ENCODE measurements at places on chromosomes 12 and 14. TPM values are rescaled to one million over a fixed set of nuclear protein-coding genes. Genes with fewer than 3 reads are reported as not detected.
A peak's percentile ranks its signal among the peaks of the same experiment; 100 is the strongest.

- H3K27ac ChIP-seq: peak overlapping the region; percentile 64
- H3K27me3 ChIP-seq: no peaks in the 10 kb centered on the region
- no peak for DNase-seq
- H3K36me3 ChIP-seq: no peaks in the 10 kb centered on the region
- no peak overlapping the region for H3K4me3 ChIP-seq
These were observed 483.9 kb downstream of the ZFP36L1 start for GRCh38 chr14:68308726-68309520.

- no peaks in the 10 kb centered on the region for H3K27me3 ChIP-seq
- peaks cover 67% of the 10 kb centered on the region for H3K4me1 ChIP-seq
- H3K36me3 ChIP-seq: no peaks in the 10 kb centered on the region
- no peak overlapping the region for H3K4me3 ChIP-seq
- DNase-seq: no peak
- no peak overlapping the region for H3K27ac ChIP-seq
These were observed 359.5 kb downstream of the CACNA1C start for GRCh38 chr12:2412305-2412643.

DNA sequence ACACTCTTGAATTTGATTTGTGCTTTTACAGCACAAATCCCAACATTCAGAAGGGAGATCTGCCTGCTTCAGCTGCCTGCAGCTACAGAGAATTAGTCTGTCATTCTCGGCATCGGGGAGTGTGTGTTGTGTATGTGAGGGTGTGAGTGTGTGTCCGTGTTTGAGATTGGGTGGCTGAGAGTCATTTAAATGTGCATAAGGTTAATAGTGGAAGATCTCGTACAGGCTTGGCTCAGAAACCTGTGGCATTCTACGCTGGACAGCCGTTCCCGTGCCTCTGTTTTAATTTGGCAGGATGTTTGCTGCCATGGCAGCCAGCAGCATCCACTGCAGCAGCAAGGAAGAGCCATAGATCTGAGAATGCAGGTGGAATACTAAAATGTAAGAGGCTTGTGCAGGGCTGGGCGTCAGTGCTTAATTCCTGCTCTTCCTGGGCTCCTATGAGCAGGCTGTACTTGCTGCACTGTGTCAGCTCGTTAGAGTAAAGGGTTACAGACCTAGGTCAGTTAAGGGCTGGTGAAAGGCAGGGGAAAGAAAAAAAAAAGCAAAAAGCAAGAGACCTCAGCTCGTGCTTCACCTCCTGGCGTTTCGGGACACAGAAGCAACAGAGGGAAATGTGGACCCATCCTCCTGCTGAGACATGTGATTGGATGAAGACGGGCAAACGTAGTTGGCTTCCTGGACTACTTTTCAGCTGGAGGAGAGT is 205.4 kb downstream of the NAV3 start:
- H3K36me3 ChIP-seq: no peaks in the 10 kb centered on the region
- no peaks in the 10 kb centered on the region for H3K27me3 ChIP-seq
- H3K4me3 ChIP-seq: no peak overlapping the region
- no peak for DNase-seq
- H3K4me1 ChIP-seq: no peaks in the 10 kb centered on the region
- H3K27ac ChIP-seq: no peak overlapping the region

DNA sequence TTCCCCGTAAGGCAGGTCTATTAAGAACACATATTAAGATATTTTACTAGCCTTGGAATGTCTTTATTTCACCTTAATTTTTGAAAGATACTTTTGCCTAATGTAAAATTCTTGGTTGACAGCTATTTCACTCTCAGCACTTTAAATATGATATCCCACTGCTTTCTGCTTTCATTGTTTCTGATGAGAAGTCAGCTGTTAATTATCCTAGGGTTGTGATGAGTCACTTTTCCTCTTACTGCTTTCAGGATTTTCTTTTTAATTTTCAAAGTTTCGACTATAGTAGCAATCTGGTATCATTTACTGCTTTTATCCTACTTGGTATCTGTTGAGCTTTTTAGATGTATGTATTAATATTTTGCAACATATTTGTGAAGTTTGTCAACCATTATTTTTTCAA is 578.9 kb upstream of the ATP2B1 start:
- H3K36me3 ChIP-seq: no peaks in the 10 kb centered on the region
- H3K27ac ChIP-seq: no peak overlapping the region
- H3K27me3 ChIP-seq: no peaks in the 10 kb centered on the region
- no peak for DNase-seq
- no peak overlapping the region for H3K4me3 ChIP-seq
- peaks cover 6% of the 10 kb centered on the region for H3K4me1 ChIP-seq

DNA sequence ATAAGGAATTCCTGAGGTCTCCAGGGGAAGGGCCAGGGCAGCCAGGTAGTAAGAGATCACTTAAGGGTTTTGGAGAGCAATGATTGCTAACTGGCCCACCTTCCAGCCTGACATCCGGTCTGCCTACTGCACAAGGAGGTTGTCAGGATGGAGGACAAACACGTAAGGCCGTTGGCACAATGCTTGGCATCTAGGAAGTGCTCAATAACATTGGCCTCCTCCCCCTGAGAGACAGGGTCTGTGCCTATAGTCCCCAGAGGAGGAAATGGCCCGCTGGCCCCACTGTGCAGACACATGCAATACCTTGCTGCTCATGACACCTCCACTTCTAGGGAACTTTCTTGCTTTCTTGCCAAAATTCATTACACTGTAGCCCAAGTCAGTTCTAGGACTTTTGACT is 73.2 kb downstream of the NTF3 start:
- no peak overlapping the region for H3K27ac ChIP-seq
- peaks cover 8% of the 10 kb centered on the region for H3K27me3 ChIP-seq
- no peak overlapping the region for H3K4me3 ChIP-seq
- peaks cover 18% of the 10 kb centered on the region for H3K4me1 ChIP-seq

GRCh38 chr12:42326541-42327226 is 717 bp downstream of the PPHLN1 start:
- H3K4me1 ChIP-seq: peaks cover 28% of the 10 kb centered on the region
- H3K36me3 ChIP-seq: peaks cover 5% of the 10 kb centered on the region
- DNase-seq: no peak
- peak overlapping the region; percentile 91 for H3K27ac ChIP-seq
- H3K27me3 ChIP-seq: no peaks in the 10 kb centered on the region
- peak overlapping the region; percentile 68 for H3K4me3 ChIP-seq

DNA sequence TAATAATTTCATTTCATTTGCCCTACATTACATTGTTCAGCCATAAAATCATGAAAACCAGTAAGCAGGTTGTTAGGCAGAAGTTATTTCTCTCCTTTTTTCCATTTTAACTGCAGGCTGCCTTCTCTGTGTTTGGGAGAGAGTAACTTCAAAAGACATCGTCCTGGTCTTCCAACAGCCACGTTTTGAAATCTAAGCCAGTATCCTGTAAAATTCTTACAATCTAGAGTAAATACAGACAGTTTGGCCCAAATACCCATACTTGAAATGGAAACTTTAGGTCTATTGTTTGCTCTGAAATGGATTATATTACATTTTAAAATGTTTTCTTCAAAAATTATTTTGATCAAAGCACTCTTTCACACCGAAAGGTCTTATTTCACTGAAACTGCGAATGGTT is 66.1 kb upstream of the SLCO1C1 start:
- H3K27ac ChIP-seq: no peak overlapping the region
- H3K36me3 ChIP-seq: no peaks in the 10 kb centered on the region
- no peaks in the 10 kb centered on the region for H3K27me3 ChIP-seq
- peaks cover 21% of the 10 kb centered on the region for H3K4me1 ChIP-seq
- DNase-seq: no peak
- H3K4me3 ChIP-seq: no peak overlapping the region

DNA sequence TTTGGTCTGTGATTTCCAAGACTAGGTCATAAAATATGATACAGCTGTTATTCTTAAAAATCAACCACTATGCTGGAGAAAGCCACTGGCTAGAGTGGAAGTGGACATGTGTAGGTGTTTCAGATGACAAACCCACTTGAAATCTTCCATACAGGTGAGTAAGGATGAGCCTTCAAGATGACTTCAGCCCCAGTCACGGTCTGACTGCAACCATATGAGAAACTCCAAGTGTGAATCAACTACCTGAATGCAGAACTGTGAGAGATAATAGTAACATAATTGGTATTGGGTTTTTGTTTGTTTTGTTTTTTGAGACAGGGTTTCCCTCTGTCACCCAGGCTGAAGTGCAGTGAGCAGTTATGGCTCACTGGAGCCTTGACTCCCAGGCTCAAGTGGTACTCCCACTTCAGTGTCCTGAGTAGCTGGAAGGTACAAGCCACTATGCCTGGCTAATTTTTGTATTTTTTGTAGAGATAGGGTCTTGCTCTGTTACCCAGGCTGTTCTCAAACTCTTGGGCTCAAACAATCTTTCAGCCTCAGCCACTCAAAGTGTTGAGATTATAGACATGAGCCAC is 273.3 kb upstream of the LRIG3 start:
- no peak overlapping the region for H3K27ac ChIP-seq
- no peak overlapping the region for H3K4me3 ChIP-seq
- no peaks in the 10 kb centered on the region for H3K36me3 ChIP-seq
- DNase-seq: no peak
- H3K27me3 ChIP-seq: peaks cover 3% of the 10 kb centered on the region
- H3K4me1 ChIP-seq: no peaks in the 10 kb centered on the region

- no peaks in the 10 kb centered on the region for H3K36me3 ChIP-seq
- H3K27ac ChIP-seq: no peak overlapping the region
- no peaks in the 10 kb centered on the region for H3K27me3 ChIP-seq
- no peaks in the 10 kb centered on the region for H3K4me1 ChIP-seq
- no peak for DNase-seq
- no peak overlapping the region for H3K4me3 ChIP-seq
These were observed 17.0 kb downstream of the PSEN1 start for GRCh38 chr14:73153272-73153671.

- peaks cover 60% of the 10 kb centered on the region for H3K36me3 ChIP-seq
- DNase-seq: no peak
- H3K4me1 ChIP-seq: peaks cover 19% of the 10 kb centered on the region
- H3K4me3 ChIP-seq: no peak overlapping the region
- H3K27ac ChIP-seq: no peak overlapping the region
- H3K27me3 ChIP-seq: no peaks in the 10 kb centered on the region
These were observed 7.9 kb upstream of the OAS2 start for GRCh38 chr12:112970391-112970790.

DNA sequence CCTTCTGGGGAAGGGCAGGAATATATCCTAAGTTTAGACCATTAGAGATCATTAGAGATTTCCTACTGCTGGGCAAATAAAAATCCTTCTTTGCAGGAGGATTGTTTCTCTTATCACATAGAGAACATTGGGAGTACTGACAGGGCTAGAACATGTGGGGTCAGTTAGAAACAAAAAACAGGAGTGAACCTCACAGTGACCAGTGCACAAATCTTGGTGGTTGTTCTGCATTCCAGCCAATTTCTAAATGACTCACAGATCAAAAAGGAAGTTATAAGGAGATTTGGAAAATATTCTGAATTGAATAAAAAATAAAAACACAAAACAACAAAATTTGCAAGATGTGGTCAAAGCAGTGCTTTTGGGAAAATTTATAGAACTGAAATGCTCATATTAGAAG is 118.8 kb downstream of the LLPH start:
- no peak overlapping the region for H3K4me3 ChIP-seq
- H3K27me3 ChIP-seq: no peaks in the 10 kb centered on the region
- H3K4me1 ChIP-seq: peaks cover 5% of the 10 kb centered on the region
- H3K27ac ChIP-seq: no peak overlapping the region
- no peaks in the 10 kb centered on the region for H3K36me3 ChIP-seq
- DNase-seq: no peak

DNA sequence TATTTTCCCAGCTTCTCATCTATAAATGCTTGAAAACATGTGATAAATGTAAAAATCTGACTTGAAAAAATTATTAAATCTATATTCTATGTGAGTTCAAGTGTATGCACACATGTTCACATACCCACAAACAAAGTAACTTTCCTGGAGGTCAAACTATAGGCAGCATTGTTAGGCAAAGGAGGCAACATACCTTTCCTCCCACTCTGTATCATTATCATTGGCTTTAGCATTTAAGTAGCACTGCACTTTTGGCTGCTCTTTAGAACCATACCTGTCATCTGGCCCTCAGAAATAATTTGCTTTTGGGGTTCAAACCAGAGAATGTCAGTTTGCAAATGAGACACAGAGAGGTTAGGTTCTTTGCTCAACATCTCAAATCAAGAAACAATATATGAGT is 102.4 kb upstream of the CCDC196 start:
- DNase-seq: no peak
- H3K4me1 ChIP-seq: peaks cover 30% of the 10 kb centered on the region
- H3K4me3 ChIP-seq: no peak overlapping the region
- no peaks in the 10 kb centered on the region for H3K36me3 ChIP-seq
- H3K27me3 ChIP-seq: no peaks in the 10 kb centered on the region

TM7SF3 gene
- 27.5 TPM for total RNA-seq

CD69 gene
- total RNA-seq: 6.2 TPM

ASCL1 gene
- total RNA-seq: not detected

CLECL1 gene
- total RNA-seq: 0.54 TPM

GPRC5D gene
- total RNA-seq: not detected

SP7 gene
- total RNA-seq: not detected

Data from heart right ventricle (tissue), 16 donors.